Neural crest cell (in vitro differentiated cells): ENCODE measurements at places on chromosomes 3 and 15.

- no peak for DNase-seq
These were observed 49.1 kb downstream of the AMOTL2 start for GRCh38 chr3:134325061-134325705.

- DNase-seq, result no peak
These were observed 574 bp upstream of the LRRC34 start for GRCh38 chr3:169813278-169813677.

GRCh38 chr15:25134546-25134945 is 179.8 kb downstream of the SNRPN start:
- DNase-seq, result no peak

DNA sequence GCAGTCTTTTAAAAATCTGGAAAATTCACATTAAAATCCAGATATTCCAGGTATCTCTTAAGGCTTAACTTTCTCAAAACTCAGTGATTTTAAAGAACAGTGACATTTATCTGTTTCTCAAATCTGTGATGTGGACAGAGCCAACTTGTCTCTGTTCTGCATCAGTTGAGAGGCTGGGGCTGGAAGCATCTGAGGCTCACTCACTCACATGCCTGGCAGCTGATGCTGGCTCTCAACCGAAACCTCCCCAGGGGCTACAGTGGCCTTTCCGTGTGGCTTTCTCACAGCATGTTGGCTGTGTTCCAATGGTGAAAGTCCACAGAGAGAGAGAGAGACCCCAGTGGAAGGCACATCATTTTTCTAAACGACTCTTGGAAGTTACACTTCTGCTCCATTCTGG is 53.5 kb downstream of the CEMIP start:
- no peak for DNase-seq

DNA sequence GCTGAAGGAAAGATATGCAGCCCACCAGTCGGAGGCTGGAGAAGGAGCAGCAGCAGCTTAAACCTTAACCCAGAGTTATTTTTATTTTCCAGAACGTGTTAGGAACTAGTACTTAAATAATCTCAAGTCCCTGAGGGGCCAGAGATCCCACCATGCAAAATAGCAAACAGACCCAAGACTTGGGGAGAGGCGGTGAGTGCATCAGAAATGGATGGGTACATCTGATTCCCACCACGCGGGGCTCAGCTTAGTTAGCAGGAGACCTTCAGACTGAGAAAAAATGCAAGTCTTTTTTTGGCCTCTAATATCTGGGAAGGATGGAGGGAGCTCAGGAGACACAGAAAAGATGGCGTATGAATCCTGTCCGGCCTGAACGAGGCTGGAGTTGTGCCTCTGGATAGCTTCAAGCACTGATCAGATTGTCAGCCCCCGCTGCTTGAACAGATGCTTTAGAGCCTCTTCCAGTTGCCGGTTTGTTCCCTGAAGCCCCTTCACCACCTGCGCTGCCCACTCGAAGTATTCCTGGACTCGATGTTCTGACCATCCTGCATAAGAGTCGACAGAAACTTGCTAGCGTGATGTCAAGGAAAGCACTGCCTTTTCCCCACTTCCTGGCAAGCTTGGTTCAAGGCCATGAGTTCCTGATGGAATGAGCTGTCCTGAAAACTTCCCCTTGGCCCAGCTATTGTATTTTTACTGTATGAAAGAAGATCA is 1.3 kb downstream of the HDDC3 start:
- DNase-seq, result no peak

DNA sequence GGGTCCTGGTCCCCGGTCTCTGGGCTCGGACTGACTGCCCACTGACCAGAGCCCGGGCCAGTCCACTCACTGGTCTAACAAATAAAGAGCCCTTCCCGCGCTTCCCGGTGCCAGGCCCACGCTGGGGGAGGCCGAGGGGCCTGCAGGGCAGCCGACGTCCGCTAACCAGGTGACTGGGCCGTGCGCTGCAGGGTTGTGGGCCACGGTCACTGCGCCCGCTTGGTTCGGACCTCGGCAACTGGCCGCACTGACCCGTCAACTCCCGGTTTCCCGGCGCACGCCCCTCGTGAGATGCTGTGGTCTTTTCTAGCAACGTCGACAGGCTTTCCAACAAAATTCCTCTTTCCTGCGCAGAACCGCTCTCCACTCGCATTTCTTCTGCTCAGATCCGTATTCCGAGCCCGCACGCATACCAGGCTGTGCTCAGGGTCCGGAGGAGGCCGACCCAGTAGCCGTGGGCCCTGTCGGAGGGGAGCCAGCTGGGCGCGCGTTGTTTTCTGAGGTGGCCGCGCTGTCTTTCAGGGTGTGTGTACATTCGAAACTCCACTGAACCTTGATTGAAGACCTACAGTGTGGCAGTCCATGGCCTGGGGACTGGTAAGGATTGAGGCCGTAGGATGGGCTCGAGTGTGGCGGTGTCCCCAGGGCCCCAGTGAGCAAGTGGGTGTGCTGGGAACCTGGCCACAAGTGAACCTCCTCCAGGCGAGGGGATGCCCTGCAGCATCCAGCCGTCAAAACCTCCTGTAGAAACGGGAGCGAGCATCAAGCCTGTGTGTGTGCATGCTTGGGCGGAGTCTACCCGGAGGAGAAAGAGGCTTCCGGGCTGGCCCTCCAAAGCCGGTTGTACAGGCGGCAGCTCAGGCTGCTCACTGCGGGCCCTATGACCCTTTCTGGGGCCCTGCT is 875 bp upstream of the NT5DC2 start:
- peak; percentile 23 for DNase-seq

DNA sequence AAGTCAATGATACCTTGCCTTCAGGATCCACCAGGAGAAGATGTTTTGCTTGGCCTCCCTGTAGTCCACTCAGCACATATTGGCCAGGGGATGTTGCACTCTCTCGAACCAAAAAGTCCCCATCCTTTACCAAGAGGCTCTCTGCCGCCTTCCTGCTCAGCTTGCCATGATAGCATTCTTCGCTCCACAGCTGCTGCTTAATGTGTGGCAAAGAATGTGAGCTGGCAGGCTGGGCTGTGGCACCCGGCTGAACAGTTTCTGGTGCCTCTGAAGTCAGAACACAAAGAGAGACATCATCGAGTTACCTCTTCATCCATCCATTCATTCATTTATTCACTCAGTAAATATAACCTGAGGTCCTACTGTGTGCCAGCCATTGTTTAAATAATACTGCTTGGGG is 23.9 kb upstream of the CEP152 start:
- no peak for DNase-seq

DNA sequence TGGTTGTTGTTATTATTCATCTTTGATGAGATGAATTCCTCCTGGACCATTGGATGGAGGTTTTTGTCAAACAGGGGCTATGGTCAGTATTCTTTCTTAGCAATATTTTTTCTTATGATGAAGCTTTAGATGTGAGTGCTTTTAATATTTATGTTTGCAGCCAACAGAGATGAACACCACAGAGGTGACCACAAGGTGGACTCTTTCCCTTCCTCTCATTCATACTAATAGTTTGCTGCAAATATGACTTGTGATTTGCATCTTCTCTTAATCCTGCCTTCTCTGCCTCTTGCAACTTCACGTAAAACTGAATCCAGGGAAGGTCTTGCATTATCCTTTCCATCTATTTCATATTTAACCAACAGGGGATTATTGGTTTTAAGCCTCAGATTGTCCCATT is 473.1 kb upstream of the UBE2E2 start:
- no peak for DNase-seq

- no peak for DNase-seq
These were observed 12.4 kb upstream of the OCA2 start for GRCh38 chr15:28111543-28111942.

DNA sequence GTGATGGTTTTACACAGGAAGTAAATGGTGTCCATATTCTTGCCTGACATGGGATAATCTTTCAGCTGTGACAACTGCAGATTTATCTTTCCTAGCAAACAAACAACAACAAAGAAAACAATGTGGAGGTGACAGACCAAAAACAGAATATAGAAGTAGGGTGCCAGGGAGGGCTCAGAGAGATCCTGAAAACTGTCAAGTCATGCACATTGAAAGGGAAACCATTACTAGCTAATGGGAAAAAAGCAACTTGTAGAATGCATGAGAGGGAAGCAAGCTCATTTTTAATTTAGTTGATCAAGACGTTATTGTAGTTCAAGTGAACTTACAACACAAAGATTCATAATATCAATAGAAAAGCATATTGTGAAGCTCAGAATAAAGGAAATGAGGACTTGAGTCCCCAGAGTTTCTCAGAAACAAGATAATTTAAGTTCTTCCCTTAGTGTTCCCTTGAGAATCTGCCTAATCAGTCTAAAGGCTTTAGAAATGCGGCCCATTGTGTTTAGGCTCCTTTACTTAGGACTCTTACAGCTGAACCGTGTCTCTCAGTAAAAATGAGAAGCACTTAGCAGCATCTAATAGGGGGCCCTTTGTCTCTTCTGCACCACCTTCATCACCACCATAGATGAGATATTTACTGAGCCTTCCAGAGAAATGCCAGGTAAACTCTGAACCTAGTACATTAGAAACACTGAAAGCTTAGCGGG is 115.6 kb upstream of the CADPS start:
- DNase-seq, result no peak

DNA sequence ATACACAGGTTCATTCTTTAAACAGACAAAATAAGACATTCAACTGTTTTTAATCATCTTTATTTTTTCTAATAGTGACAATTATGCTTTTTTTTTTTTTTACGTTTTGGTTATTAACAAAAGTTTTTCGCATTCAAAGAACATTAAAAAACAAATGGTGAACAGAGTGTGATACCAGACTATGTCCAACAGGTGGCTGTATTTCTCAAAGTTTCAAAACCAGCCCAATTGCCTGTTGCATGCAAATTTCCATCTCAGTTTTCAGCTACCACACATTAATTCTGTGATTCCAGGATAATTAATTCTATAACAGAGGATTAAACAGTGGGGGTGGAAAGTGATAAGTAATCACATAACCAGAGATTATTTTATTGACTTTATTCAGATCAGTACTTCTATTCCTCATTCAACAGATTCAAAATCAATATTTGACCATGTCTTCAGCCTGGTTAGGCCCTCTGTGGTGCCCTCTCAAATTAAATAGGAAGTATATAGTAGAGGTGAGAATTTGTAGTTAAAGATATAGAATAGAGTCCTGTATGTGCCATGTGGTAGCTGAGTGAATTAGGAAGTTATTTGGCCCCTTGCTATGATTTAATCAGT is 122.2 kb upstream of the DCBLD2 start:
- no peak for DNase-seq

GRCh38 chr15:38920966-38921365 is 356.4 kb upstream of the RASGRP1 start:
- no peak for DNase-seq

GRCh38 chr3:178325330-178325729 is 210.9 kb upstream of the KCNMB2 start:
- no peak for DNase-seq

- DNase-seq, result no peak
These were observed 7.5 kb upstream of the PLS1 start for GRCh38 chr3:142588703-142589102.

GRCh38 chr15:101194546-101195125 is 57.2 kb downstream of the CHSY1 start:
- no peak for DNase-seq

GRCh38 chr15:80778964-80779657 is at the start of gene CEMIP:
TSS of gene CEMIP (plus strand) at chr15:80779370. CDS start at chr15:80873880, 94,510 bp downstream.
- DNase-seq, result peak; percentile 83

DNA sequence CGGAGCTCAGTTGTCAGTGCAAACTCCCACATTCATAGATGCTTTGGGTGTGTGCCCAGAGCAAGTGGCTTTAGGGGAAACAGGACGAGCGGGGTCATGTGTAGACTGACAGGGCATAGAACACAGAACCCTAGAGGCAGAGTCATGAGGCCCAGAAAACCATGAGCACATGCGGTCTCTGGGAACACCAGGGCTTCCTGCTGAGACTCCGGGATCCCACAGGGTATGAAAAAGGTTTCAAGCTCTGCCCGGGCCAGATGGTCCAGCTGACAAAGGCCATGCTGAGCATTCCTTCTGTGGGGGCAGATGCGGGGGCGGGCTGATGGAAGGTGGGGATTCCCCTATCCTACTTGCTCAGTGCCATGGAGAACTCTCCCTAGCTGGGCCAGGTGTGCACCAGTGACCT is 44.8 kb downstream of the ROPN1B start:
- DNase-seq, result no peak

- DNase-seq, result no peak
These were observed 10.7 kb upstream of the TRPM7 start for GRCh38 chr15:50697109-50697797.

GRCh38 chr3:102030661-102031060 is 181.3 kb downstream of the NFKBIZ start:
- DNase-seq, result no peak

GRCh38 chr3:30934208-30934550 is 39.7 kb upstream of the GADL1 start:
- DNase-seq, result no peak

DNA sequence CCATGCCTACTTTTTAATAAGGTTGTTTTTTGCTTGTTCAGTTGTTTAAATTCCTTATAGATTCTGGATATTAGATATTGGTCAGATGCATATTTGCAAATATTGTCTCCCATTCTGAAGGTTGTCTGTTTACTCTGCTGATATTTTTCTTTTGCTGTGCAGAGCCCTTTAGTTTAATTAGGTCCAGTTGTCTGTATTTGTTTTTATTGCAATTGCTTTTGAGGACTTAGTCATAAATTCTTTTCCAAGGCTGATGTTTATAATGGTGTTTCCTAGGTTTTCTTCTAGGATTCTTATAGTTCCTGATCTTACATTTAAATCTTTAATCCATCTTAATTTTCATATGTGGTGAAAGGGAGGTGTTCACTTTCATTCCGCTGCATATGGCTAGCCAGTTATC is 77.4 kb downstream of the PTPRG start:
- DNase-seq, result no peak

GRCh38 chr3:13147344-13147743 is 74.1 kb upstream of the IQSEC1 start:
- no peak for DNase-seq

DNA sequence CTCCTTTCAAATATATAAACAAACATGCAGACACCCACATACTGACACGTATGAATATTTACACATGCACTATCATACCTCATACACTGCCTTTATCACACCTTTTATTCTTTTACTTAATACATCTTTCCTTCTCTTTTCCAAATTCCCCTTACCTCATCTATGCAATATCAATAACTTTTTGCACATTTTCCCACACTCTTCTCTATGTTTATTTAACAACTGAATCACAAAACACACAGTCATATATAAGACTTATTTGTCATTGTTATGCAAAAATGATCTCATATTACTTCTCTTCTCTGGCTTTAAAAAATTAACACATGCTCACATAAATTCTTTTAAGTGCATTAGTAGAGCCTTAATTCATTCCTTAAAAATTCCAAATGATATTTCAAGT is 461.4 kb downstream of the DIPK2A start:
- no peak for DNase-seq

GRCh38 chr15:35054380-35054779 is 30.7 kb downstream of the NANOGP8 start:
- no peak for DNase-seq

GRCh38 chr15:42449770-42450424 is 41.0 kb downstream of the ZNF106 start:
- no peak for DNase-seq

DNA sequence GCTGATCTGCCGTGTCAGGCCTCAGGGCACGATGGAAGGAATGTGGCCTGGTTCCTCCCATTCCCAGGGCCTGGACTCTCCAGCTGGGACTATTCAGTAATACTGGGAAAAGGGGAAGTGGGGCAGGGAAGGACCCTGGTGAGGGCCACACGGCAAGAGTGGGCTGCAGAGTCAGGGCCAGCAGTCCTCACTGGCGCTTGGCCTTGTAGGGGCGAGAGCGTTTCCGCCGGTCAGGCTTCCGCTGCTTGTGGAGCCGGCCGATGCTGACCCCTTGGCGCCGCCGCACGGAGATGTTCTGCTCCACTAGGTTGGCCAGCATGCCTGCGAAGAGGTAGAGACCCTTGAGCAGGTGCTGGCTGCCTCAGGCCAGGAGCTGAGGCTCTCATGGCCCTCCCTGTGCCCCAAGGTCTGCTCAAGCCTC is 42.8 kb downstream of the SEMA3G start:
- no peak for DNase-seq
